Activated CD8-positive, alpha-beta T cell treated with anti-CD3 and anti-CD28 coated beads for 36 hours (primary cell): ENCODE measurements at places on chromosomes 3 and 15. TPM values are rescaled to one million over a fixed set of nuclear protein-coding genes. Genes with fewer than 3 reads are reported as not detected.
A peak's percentile ranks its signal among the peaks of the same experiment; 100 is the strongest.

AP2M1 gene
- 211 TPM for total RNA-seq

ILDR1 gene
- not detected for total RNA-seq

ZNF639 gene
- 35.1 TPM for total RNA-seq

COL6A5 gene
- not detected for total RNA-seq

TUSC7 gene
- not detected for total RNA-seq

EXD1 gene
- not detected for total RNA-seq

- DNase-seq: no peak
Measured at GRCh38 chr3:103657756-103658155, 1222.9 kb downstream of the ZPLD1 start.

DNA sequence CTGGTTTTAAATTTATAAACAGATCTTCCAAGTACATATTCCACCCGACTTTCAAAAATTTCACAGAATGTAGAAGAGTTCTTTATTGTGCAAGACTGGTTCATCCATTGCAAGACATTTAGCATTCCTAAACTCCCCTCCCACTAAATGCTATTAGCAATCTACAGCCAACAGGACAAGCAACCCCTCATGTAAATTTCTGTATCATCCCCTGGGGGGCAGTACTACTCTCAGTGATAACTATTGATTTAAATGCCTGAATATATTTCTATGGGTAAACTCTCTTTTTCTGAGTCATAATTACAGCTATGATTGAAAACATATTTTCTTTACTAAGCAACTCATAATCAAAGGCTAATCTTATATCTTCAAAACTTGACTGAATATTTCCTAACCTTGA, 10.7 kb upstream of the SLC15A2 start:
- DNase-seq: peak; percentile 5

DNA sequence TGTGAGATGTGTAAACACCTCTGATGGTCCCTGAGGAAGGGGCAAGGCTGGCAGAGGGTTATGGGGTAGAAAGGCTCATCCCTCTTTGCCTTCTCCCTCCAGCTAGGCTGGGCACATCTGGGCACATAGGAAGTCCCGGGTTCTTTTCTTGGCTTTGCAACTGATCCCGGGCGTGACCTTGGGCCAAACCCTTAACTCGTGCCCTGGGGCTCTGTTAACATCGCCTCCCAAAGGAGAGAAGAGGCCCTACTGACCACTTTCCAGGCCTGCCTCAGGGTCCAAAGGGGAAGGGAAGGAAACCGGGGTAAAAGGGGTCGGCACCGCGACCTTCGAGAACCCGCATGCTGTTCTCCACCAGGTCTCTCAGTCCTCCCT, 549 bp downstream of the C3orf18 start:
- no peak for DNase-seq

DNA sequence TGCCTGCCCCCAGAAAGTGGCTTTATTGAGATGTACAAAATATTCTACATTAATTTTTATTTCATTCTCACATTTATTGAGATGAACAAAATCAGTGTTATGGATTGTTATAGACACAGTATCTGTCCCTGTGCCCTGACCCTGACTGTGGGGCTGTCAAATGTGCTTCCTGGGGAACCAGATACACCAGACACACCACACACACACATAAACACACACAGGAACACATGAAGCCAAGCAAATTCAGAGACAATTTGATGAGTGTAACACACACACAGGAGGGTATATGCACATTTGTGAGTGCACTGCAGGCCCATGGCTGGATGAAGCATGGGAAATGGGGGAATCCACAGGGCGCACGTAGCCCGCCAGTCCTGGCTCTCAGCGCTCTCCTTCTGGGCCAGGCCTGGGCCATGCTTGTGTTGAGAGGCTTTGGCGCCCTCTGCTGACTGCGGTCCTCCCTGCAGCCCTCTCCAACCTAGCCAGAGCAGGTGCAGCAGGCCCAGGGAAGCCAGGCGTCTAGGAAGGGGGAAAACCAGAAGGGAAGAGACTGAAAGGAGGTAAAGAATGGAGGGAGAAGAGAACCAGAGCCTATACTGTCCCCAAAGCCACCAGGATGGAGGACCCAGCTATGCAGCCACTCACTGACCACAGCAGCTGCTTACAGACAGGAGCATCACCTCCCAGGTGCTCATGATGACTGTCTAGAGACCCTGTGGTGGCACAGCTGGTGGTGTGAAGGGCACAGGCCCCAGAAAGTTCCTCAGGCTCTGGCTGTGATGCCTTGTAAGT, 18.0 kb upstream of the LOXL1 start:
- DNase-seq: peak; percentile 91

DNA sequence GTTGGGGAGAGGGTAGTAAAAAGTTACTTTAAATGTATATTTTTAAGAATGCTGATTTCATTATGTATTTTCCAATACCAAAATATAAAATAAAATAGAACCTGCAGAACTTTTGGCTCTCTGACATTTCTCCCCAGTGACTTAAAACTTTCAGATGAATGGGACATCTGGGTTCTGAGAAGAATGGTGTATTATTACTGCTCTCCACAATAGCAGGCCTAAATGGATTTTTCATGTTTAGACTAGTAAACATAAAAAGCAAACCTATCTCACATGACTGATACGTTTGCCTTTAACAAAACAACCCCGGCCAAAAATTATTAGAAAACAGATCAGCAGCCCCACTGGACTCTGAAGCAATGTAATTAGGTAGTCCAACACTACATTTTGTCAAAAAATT, 73.8 kb downstream of the FHIT start:
- DNase-seq: no peak

DNA sequence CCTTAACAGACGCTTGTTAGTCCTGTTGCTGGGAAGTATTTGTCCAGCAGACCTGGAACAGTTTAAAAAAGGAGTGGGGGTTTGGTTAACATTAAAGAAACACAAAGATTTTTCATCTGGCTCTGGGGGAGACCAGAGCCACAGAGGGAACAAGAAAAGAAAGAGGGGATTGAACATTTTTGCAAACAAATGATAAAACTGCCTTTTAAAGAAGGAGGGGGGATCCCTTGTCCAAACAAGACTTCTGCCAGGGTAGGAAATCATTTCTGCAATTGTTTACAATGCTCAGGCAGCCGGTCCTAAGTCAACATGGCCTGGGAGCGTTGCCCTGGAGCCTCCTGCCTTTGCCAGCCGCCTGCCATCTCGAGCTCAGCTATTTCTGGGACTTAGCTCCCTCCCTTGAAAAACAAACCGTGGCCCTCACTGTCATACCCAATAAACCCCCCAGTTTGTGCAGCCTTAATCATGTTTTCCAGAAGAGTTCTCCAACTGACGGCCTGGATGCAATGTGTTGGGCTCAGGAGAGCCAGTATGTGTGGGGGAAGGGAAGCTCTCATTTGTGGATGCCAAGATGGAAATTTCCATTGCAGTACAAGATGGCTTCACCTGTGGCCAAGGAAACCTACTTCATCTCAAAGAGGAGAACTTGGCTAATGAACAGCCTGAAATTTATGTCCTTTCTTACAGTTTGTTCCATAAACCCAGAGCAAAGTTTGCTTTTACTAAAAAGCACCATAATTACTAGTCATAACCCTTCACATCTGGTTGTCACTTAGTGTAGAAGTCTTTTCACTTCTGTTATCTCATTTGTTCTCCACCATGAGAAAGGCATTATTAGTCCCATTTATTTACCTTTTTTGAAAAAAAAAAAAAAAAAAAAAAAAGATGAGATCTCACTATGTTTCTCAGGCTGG, 75.9 kb upstream of the RNU6-1 start:
- DNase-seq: no peak

- no peak for DNase-seq
Measured at GRCh38 chr3:13006216-13006990, 66.8 kb downstream of the IQSEC1 start.

DNA sequence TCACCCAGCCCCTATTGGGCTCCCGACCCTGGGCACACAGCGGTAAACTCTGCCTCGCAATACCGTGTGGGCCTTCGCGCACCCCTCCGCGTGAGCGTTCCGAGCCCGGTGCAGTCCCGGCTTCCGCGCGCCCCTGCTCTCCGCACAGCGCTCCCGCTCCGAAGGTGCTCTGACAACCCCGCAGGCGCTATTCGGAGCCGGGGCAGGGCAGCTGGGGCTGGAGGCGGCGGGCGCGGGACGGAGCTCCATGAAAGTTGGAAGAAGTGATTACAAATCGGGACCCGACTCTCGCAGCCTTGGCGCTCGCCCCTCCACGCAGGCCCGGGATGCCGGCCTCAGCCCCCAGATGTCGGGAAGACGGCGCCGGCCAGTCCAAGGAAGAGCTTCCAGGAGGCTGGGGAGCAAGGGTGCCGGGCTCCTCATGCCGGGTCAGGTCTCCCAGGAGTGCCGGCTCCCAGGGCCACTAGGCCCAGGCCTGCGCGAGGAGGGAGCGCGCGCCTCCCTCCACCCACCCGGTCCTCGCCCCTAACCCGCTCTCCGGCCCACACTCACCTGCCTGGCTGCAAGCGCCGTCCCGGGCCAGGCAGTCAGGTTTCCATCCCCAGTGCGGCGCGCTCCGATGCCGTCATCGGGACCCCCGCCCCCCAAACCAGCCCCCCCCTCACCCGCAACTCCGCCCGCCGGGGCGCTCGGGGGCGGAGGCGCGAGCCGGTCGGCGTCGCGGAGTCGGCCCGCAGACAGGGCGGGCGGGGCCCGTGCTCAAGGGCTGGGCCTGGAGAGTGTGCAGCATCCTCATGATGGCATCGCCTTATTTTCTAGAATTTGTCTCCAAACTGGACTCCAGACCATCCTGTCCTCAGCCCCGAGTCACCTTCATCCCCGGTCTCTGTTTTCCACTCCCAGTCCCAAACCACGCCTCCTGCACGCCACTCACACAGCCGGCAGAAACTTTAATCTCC, at the start of gene KIF7:
Gene KIF7, minus strand, starts transcription at position 621 of the 959 bp plus-strand sequence. CDS start 2,537 bp downstream, outside the sequence.
- DNase-seq: peak; percentile 41

- no peak for DNase-seq
Measured at GRCh38 chr3:159977295-159977694, 11.3 kb upstream of the IL12A start.

- DNase-seq: no peak
Measured at GRCh38 chr15:101145362-101145761, 106.5 kb downstream of the CHSY1 start.

DNA sequence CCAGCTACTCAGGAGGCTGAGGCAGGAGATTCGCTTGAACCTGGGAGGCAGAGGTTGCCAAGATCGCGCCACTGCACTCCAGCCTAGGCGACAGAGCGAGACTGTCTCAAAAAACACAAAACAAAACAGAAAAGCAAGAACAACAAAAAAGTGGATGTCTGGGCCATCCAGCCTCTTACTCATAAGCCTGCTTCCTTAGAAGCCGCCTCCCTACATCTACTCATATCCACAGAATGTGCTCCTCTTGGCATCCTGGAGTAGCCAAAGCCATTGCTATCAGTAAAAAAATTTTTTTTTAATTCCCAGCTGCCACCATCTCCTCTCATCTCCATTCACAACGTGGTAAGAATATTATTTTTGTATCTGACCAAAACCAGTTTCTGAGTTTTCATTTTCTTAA, 10.8 kb downstream of the ZSCAN2 start:
- DNase-seq: no peak

- peak; percentile 72 for DNase-seq
Measured at GRCh38 chr3:152524198-152525140, 255.7 kb downstream of the MBNL1 start.

- DNase-seq: no peak
Measured at GRCh38 chr15:89436560-89437311, 59.6 kb downstream of the RHCG start.

GRCh38 chr3:141312354-141313092, 55.8 kb upstream of the ZBTB38 start:
- DNase-seq: no peak

GRCh38 chr15:80662129-80662528, 33.0 kb upstream of the ABHD17C start:
- DNase-seq: no peak

- peak; percentile 43 for DNase-seq
Measured at GRCh38 chr3:71441217-71441924, 142.2 kb downstream of the FOXP1 start.

GRCh38 chr3:43254125-43254524, 32.2 kb upstream of the SNRK start:
- DNase-seq: no peak

DNA sequence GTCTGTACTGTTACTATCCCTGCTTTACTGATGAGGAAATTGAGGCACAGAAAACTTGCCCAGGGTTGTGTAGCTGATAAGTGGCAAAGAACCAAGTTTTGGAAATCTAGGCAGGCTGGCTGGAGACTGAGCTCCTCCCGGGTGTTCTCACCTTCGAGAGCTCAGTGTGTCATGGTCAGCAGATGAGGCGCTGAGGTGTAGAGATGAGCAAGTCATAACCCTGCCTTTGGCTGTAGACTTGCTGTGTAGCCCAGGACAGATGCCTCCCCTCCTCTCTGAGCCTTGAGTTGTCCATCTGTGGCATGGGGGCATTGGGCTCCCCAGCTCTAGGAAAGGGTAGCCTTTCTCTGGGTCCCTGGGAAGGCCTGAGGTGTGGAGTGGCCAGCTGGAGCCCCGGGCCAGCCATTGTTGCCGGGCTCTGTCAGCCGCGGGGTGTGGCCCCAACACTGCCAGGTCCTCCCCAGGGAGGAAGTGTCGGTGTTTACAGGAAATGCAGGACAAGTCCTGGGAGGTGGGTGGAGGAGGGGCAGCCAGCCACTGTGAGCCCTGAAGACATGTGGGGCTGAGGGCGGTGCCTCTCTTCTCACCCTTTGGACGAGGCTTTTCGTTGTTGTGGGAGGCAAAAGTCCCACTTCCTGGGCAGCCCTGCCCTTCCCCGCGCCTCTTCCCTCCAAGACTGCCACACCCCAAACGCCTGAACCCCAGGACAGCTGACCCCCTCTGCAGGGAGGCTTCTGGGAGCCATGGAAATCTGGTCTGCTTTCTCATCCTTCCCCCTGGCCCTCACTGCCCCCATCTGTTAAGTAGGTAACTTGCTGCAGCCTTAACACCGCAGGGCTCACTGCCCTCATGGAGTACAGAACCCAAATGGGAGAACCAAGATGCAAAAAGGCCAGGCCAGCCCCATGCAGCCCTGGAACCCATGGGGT, 29.1 kb downstream of the FGD5 start:
- peak; percentile 6 for DNase-seq

GRCh38 chr3:50388016-50388719, 28.8 kb upstream of the TMEM115 start:
- no peak for DNase-seq

DNA sequence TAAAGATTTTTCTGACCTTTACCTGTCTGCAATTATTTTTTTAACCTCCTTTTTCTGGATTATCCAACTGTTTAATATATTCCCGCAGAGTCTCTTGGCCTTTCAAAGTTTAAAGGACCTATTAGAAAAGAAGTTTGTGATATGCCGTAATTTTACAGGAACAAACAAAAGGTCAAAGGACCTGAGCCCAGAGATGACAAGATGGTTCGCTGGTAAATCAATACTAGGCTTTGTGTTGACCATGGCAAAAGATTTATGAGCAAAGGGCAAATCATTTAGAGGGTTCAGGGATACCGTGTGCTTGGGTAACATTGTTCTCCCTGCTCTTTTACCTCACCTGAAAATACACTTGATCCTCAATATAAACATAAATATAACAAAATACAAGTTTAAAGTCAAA, 923.5 kb downstream of the ROBO1 start:
- no peak for DNase-seq

GRCh38 chr15:97525809-97526208, 434.7 kb upstream of the ARRDC4 start:
- DNase-seq: no peak

DNA sequence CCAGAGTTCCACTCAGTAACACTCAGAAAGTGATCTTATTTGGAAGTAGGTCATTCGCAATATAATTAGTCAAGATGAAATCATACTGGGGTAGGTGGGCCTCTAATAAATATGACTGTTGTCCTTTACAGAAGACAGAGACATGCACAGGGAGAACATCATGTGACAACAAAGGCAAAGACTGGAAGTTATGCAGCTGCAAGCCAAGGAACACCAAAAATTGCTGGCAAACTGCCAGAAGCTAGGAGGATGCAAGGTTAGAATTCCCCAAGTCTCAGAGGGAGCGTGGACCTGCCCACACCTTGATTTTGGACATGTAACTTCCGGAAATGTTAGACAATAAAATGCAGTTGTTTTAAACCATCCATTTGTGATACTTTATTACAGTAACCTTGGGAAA, 471.5 kb upstream of the AGTR1 start:
- DNase-seq: no peak
